ENCODE measurements at places on chromosomes 7 and 10. TPM values are rescaled to one million over a fixed set of nuclear protein-coding genes. Genes with fewer than 3 reads are reported as not detected.

GRCh38 chr10:49627644-49628247 lies 13.9 kb downstream of the CHAT start:
- DNase-seq, result no peak
- no peak overlapping the region for H3K27ac ChIP-seq
- H3K4me1 ChIP-seq, result no peaks in the 10 kb centered on the region
- H3K4me3 ChIP-seq, result no peak overlapping the region

DNA sequence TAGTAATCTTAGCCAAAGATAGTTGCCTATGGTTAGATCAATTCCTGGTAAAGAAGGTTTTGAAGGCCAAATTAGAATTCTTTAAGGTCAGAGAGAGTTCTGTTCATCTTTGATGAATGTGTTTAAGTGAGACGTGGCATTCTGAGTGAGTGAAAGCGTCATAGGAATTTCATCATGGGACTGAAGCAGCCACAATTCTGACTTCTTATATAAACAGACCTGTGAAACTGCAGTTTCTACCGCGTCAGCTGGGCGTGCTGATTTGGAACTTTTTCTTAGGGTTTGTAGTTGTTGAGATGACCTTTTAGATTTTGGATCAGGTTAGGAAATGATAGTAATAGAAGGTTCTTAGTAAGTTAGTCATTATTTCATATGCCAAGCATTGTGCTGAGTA lies 103.8 kb downstream of the CNNM2 start:
- H3K27me3 ChIP-seq, result no peaks in the 10 kb centered on the region
- H3K4me3 ChIP-seq, result no peak overlapping the region
- no peak for DNase-seq
- no peaks in the 10 kb centered on the region for H3K4me1 ChIP-seq
- no peak overlapping the region for H3K27ac ChIP-seq

DNA sequence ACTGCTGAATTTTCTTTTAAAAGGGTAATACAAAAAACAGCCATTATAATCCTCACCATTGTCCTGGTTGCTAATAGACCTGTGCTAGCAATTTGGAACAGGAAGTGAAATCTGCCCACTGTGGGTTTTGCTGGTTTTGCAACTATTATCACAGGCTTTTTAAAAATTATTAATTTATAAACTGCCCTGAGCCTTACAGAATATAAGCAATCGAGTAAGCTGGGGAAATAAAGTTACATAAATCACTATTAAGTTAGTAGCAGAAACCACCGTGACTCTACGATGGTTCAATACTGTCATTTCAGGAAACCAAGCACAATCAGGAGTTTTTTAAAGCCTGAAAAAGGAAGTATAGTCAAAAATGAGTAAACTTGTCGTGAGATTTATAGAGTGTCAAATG lies 62.3 kb downstream of the TMEM26 start:
- H3K4me1 ChIP-seq, result no peaks in the 10 kb centered on the region
- DNase-seq, result no peak
- no peaks in the 10 kb centered on the region for H3K36me3 ChIP-seq
- H3K4me3 ChIP-seq, result no peak overlapping the region
- H3K27me3 ChIP-seq, result no peaks in the 10 kb centered on the region

DNA sequence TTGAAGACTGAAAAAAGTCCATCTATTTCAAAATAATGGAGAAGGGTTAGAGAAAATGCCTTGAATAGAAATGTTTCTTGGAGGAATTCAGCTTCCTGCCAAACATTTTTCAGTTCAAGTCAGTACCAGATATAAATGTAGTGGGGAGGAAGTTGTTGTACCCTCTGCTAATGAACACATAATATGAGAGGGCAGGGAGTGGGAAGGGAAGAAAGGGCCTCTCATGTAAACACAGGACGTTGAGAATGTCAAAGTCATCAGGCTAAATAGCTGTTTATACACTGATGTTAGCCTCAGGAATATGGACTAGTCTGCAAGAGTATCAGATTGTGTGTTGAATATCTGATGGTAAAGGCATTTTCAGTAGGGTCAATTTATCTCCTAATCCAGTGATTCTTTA lies 37.0 kb downstream of the GPR37 start:
- H3K27ac ChIP-seq, result no peak overlapping the region
- no peaks in the 10 kb centered on the region for H3K4me1 ChIP-seq
- no peaks in the 10 kb centered on the region for H3K27me3 ChIP-seq
- H3K4me3 ChIP-seq, result no peak overlapping the region
- H3K36me3 ChIP-seq, result no peaks in the 10 kb centered on the region
- no peak for DNase-seq

DNA sequence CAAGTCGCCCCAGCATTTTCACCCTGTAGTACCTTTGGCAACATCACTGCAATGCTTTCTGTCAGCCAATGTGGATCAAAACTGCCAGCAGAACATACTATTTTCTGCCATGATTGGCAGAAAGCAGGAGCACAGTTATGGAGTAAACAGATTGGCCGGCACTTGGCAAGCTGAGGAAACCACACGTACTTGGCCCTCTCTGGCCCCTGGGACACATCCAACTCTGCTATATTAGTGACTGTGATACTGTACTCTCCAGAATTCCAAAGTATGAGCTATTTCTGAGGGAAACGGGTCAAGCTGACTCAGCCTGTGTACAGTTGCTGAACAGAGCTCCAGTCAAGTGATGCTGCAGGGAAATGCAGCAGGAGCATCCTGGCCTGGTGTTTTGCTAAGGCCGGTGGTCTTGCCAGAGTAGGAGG lies 39.8 kb upstream of the LANCL2 start:
- no peaks in the 10 kb centered on the region for H3K36me3 ChIP-seq
- H3K27me3 ChIP-seq, result no peaks in the 10 kb centered on the region
- no peak overlapping the region for H3K27ac ChIP-seq
- no peaks in the 10 kb centered on the region for H3K4me1 ChIP-seq

GRCh38 chr10:12946372-12946771 lies 55.1 kb downstream of the CCDC3 start:
- H3K4me3 ChIP-seq, result no peak overlapping the region
- no peaks in the 10 kb centered on the region for H3K4me1 ChIP-seq
- no peaks in the 10 kb centered on the region for H3K36me3 ChIP-seq

GRCh38 chr10:629186-629998 lies 60.1 kb downstream of the DIP2C start:
- no peaks in the 10 kb centered on the region for H3K27me3 ChIP-seq
- H3K4me3 ChIP-seq, result no peak overlapping the region
- H3K27ac ChIP-seq, result no peak overlapping the region
- peak; percentile 45 for DNase-seq
- no peaks in the 10 kb centered on the region for H3K36me3 ChIP-seq

GRCh38 chr10:13701157-13701919 lies 114.6 kb downstream of the PRPF18 start:
- no peak overlapping the region for H3K27ac ChIP-seq
- H3K27me3 ChIP-seq, result no peaks in the 10 kb centered on the region
- DNase-seq, result no peak
- peaks cover 23% of the 10 kb centered on the region for H3K36me3 ChIP-seq
- no peaks in the 10 kb centered on the region for H3K4me1 ChIP-seq

GRCh38 chr7:67817481-67817880 lies 820.8 kb downstream of the TYW1 start:
- H3K4me1 ChIP-seq, result no peaks in the 10 kb centered on the region
- no peaks in the 10 kb centered on the region for H3K27me3 ChIP-seq
- no peak for DNase-seq
- H3K4me3 ChIP-seq, result no peak overlapping the region
- no peaks in the 10 kb centered on the region for H3K36me3 ChIP-seq

- no peak overlapping the region for H3K27ac ChIP-seq
- H3K27me3 ChIP-seq, result no peaks in the 10 kb centered on the region
- no peak overlapping the region for H3K4me3 ChIP-seq
- no peaks in the 10 kb centered on the region for H3K4me1 ChIP-seq
- H3K36me3 ChIP-seq, result no peaks in the 10 kb centered on the region
- DNase-seq, result no peak
Measured at GRCh38 chr7:144529269-144529926, 125.9 kb upstream of the NOBOX start.

DNA sequence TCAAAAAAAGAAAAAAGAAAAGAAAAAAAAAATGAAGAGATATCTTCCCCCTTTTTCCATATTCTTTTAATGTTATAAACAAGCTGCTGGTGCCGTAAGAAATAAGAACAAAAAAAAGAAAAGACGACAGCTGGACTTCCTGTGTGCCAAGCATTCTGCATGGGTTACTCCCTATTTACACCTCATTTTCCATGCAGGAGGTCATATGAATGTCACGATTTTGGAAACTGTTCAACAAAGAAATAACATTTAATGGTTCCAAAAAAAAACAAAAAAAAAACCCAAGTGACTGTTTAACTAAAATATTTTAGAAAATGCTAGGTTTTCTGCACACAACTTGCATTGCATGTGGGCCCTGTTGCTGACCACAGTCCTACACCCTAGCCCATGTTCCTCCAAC lies 159.3 kb downstream of the TNS3 start:
- H3K27me3 ChIP-seq, result no peaks in the 10 kb centered on the region
- no peaks in the 10 kb centered on the region for H3K4me1 ChIP-seq
- no peak overlapping the region for H3K27ac ChIP-seq
- DNase-seq, result no peak
- H3K4me3 ChIP-seq, result no peak overlapping the region
- peaks cover 88% of the 10 kb centered on the region for H3K36me3 ChIP-seq

GRCh38 chr7:27579565-27579964 lies 83.1 kb downstream of the HIBADH start:
- no peaks in the 10 kb centered on the region for H3K27me3 ChIP-seq
- H3K36me3 ChIP-seq, result no peaks in the 10 kb centered on the region
- no peak for DNase-seq

HABP2 gene
- total RNA-seq, result 9.3 TPM

PAPSS2 gene
- total RNA-seq, result 54.7 TPM

FGFR2 gene
- total RNA-seq, result 30.3 TPM

STAG3 gene
- total RNA-seq, result 1.1 TPM

HECW1 gene
- total RNA-seq, result 0.12 TPM

SAMD9 gene
- total RNA-seq, result 7.7 TPM

LEP gene
- 0.08 TPM for total RNA-seq

IFIT2 gene
- 1.3 TPM for total RNA-seq

SPDYE16 gene
- 0.50 TPM for total RNA-seq

PTPRZ1 gene
- 0.87 TPM for total RNA-seq

BAIAP2L1 gene
- total RNA-seq, result 31.0 TPM
